Stimulated activated CD4-positive, alpha-beta T cell treated with anti-CD3 and anti-CD28 coated beads, Interleukin-15, amount 100 ng/mL, for 48 hours (primary cell): ENCODE measurements at places on chromosomes 4 and X.

DNA sequence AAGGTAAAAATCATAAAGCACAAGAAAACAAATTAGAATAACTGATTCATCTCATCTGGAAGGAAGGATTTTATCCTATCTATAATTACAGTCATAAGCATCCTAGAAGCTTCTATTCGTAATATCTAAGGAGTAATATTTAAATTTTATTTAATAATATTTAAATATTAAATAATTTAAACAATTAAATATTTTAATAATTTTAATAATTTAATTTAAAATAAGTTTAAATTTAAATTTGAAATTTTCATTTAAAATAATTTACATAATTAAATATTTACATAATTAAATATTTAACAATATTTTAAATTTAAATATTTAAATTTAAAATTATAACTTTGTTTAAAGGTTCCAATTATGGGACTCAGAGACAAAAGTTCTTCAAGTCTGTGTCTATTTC lies 127.5 kb upstream of the GK2 start:
- no peak for DNase-seq

GRCh38 chr4:23023121-23023520 lies 330.4 kb downstream of the GBA3 start:
- no peak for DNase-seq

DNA sequence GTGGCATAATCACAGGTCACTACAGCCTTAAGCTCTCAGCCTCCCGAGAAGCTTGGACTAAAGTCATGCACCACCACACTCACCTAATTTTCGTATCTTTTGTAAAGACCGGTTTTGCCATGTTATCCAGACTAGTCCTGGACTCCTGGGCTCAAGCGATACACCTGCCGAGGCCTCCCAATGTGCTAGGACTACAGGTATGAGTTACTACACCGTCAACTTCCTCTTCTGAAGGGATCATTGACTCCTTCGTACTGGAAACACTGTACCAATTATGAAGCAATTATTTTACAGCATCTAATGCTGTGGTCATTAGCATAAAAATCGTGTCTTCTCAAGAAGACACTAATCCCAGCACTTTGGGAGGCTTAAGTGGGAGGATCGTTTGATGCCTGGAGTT lies 35.2 kb downstream of the PDS5A start:
- DNase-seq = no peak

- no peak for DNase-seq
Measured at GRCh38 chr4:186823989-186824388, 100.3 kb upstream of the FAT1 start.

DNA sequence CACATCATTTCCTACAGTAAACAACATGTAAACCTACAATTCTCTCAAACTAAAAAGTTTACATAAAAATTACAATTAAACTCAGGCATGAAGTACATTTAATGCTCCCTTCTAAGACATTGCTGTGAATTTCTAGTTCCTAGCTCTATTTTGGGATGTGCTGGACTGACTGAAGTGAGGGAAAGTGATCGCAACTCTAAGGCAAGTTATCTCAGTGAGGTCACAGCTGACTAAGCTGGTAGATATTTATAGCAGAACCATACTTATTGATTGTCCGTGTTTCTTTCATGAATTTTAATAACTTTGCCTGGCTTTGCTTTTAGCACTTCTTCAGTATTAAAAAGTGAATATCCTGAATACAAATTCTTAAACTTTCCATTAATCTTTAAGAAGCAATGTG lies 570.4 kb upstream of the GALNTL6 start:
- DNase-seq = no peak
